Left ventricle myocardium inferior (tissue), 1 donor: ENCODE measurements at places on chromosomes 6 and 20.

DNA sequence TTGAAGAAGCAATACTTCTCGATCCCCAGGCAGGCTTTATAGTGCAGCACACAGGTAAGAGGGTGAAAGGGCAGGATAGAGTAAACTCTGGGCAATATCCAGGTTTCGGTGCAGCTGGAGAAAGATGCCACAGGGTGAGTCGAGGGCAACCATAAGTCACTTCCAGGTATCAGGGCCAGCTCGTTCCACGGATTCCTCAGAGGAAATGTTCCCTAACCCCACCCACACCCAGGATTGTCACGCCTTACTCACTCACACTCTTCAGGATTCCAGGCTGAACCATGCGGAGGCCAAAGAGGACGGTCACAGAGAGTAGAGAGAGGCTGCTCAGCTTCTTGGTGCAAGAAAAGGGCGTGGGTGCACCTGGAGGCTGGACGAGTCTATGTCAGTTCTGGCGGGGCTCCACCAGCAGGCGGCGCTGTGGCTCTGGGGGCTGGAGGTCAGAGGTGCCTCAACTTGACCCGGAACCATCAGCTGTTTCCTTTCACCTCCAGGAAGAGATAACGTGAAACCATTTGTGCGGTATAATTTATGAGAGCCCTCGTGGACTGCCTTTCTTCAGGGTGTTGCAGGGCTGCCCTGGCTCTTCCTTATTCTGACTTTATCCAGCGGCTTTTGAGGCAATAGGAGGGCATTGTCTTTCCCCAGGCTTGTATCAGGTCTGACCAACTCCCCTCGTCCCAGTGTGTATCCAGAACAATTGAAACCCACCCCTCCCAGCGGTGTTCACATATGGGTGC is 14.5 kb upstream of the WFDC12 start:
- DNase-seq = peak; percentile 31

GRCh38 chr6:169866668-169867521 is 115.5 kb downstream of the ERMARD start:
- DNase-seq = no peak

GRCh38 chr6:12440981-12441380 is 150.8 kb downstream of the EDN1 start:
- no peak for DNase-seq

DNA sequence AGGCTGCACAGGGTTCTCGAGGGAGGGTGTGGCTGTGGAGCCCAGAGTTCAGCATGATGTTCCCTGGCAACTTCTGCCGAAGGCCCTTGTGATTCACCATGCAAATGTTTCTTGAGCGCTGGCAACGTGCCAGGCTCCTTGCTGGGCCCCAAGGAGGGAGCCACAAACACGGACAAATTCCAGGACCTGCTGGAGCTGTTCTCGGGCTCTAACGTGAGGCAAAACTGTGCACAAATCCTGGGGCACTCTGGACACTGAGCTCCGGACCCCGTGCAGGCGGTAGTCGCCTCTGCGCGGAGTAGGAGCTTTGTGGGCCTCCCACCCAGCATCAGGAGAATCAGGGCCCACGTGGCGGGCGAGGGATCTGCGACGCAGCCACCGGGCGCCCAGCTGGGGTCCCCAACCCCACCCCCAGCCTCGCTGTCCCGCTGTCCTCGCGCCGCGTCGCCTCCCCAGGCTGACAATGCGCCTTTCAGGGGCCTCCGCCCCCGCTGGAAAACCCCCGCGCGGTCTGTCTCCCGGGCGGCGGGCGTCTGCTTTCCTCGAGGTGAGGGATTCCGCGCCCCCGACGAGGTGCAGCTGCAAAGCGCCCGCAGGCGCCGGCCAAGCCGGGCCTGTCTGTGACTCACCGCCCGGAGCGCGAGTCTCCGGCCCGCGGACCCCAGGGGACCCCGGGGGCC is 31.7 kb upstream of the SCUBE3 start:
- DNase-seq = peak; percentile 57

GRCh38 chr20:63163596-63164483 is 52.1 kb downstream of the YTHDF1 start:
- DNase-seq = no peak

DNA sequence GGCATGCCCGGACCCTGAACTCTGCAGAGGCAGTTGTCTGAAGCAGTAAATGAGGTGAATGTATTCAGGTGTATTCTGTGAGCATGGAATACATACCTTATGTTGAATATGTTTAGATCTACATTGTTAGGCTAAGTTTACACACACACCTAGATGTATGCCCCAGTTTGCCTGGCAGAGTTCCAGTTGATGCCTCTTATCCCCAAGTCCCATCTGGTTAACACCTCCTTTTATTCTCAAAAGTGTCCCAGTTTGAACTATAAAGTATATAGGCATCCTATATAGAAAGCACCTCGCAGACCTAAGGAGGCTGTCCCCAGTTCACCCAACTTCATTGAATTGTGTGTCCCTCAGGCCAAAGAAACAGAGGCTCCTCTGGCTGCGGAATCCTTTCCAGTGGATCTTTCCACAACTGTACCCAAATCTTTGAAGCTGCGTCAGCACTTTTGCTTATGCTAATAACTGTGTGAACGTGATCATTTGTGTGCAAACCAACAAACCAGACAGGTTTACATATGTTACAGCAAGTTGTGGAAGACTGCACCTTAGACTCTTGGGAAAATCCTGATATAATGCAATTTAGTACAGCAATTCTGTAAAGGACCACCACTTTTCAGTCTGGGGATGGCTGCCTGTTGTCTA is 4.8 kb upstream of the DHX35 start:
- no peak for DNase-seq

DNA sequence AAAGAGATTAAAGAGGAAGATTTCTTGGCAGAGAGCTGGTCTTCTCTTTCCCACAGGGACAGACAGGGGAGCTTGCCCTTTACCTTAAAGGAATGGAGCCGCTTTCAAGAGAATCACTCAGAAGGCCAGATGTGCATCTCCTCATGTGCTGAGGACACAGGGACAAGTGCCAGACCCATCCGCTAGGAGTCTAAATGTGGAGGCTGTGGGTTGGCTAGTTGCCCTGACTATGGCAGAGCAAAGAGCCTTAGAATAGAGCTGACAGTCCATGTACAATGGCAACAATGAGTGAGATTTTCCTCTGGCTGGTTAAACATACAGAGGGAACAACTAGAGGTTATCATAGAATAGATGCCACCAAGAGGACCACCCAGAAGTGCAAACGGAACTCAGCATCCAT is 7.3 kb upstream of the DOK5 start:
- no peak for DNase-seq

DNA sequence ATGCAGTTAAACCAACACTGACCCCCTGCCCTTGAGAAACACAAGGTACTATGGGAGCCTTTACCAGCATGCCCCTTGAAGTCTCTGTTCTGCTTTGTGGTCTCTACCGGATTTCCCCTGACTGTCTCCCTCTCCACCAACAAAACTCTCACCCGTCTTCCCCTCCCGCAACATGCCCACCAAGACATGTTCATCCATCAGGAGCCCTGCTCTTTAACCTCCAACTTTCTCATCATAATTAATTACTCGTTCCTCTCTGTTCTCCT is 1.1 kb downstream of the ZNF165 start:
- DNase-seq = no peak

DNA sequence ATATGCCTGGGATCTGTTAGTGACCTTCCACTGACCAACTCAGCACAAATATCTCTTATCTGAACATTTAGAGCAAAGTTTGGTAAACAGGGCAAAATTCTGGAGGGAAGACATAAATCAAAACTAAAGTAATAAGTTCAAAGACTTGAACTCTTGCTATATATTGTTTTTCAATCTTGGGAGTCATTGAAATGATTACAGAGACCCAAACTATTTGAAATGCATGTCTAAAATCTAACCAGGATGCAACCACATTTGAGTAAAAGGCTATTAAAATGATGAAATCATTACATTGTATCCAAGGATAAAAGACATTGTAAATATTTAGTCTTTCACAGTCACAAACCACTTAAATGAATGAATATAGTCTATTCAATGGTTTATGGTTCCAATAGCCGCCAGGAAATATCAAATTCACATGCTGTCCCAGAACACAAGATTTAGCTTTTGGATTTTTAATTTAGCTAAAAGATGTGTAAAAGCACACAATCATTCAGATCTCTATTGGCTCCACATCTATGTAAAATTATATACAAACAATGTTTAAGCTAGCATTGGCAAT is 256.6 kb upstream of the EPHA7 start:
- no peak for DNase-seq

DNA sequence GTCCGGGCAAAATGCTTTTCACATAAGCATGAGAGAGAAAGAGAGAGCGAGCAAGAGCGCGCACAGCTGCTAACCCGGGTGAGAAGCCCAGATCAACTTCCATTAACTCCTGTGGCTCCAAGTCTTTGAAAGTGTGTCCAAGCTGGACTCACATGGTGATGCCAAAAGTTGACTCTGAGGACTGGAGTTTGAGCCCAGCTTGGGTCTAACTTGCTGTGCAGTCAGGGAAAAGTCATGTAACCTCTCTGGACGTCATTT is 357.2 kb upstream of the SULF2 start:
- DNase-seq = no peak

GRCh38 chr6:13146442-13146841 is 181.9 kb downstream of the TBC1D7 start:
- DNase-seq = no peak

- no peak for DNase-seq
Observed at GRCh38 chr6:2596222-2596621, 154.5 kb downstream of the MYLK4 start.

DNA sequence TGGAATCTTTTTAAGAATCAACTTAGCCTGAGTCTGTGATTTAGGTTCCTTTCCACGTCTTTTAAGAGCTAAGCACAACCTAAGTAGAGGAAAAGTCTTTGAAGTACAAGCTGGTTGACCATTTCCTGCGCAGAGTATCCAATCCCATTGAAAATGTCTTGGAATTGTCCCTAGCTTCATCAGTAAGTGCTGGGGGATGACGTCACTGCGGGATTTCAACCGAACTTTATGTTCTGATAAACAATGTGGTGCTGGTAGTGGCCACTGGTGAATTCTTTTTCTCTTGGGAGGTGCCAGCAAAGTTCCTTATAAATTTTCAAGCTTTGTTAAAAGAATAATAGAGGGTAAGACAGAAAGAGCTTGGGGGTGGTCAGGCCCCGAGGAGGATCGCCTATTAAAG is 69.2 kb downstream of the PDE7B start:
- no peak for DNase-seq
